ENCODE measurements at places on chromosomes 13 and 19.

DNA sequence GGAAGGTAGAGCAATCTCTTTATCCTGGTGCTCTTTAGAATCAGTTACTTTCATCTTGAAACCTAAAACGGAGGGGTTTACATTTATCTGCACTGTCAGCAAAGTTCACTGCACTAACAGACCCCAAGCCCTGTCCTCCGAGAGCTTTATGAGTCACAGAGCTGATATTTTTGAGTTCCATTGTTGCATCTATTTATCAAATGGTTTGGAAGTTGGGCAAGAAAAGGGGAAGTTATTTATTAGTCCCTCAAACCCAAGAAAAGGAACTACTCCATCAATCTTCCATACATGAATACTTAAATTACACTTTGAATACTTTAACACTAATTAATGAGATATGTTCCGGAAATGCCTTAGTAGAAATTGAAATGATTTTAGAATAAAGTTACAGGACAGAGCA, 55.5 kb downstream of the EDNRB start:
- no peak for DNase-seq

DNA sequence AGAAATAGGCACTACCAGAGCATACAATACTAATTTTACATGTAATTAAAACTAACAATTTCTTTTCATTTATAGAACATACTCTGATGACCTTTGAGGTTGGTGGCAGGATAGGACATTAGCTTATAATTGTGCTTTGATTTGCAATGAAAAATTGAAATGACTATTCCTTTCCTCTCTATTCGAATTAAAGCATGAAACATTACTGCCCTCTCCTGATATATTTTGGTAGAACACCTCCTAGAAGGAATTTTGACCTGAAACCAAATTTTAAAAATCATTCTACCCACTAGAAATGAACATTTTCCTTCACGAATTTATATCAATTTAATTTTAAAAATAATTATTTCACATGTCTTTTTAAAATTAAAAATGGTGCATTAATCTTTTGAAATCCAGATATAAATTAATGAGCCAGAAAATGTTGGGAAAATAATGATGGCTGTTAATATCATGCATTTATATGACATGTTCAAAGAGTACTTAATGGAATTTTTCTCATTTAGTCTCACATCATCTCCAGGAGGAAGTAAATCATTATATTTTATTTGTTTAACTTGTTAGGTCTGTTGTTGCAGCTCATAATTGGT, 556.3 kb upstream of the ARGLU1 start:
- DNase-seq, result no peak

DNA sequence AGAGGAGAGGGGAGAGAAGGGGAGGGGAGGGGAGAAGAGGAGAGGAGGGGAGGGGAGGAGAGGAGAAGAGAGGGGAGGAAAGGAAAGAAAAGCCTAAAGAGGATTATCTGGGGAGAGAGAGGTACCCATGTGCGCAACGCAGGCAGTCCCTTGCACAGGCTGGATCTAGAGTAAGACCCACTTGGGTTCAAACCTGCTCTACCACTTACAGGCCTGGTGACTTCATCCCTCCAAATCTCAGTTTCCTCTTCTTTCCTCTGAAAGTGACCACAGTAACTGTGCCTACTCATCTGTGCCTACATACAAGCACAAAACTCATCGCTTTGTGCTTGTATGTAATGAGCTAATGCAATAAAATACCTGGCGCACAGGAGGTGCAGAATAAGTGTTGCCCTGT, 732 bp upstream of the MAP1S start:
- DNase-seq, result no peak

- DNase-seq, result peak; percentile 87
These were observed 21.1 kb upstream of the OR10H1 start for GRCh38 chr19:15836330-15837220.

DNA sequence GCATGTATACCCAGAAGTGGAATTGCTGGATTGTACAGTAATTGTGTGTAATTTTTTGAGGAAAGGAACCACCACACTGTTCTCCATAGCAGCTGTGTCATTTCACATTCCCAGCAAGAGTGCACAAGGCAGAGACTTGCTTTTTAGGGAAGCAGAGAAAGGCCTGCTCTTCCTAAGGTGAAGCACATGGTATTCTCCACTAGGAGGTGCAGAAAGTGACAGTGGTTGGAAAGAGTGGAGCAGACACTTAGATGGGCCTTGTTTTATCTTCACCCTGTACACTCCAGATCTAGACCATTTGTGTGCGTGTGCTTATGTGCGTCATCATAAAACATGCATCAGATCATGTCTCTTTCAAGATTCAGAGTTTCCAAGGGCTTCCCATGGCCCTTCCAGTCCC, 35.0 kb downstream of the FAM124A start:
- no peak for DNase-seq

- no peak for DNase-seq
These were observed 8.8 kb upstream of the CACNG6 start for GRCh38 chr19:53982611-53983010.

- no peak for DNase-seq
These were observed 147.2 kb upstream of the ZNF507 start for GRCh38 chr19:32197896-32198882.

DNA sequence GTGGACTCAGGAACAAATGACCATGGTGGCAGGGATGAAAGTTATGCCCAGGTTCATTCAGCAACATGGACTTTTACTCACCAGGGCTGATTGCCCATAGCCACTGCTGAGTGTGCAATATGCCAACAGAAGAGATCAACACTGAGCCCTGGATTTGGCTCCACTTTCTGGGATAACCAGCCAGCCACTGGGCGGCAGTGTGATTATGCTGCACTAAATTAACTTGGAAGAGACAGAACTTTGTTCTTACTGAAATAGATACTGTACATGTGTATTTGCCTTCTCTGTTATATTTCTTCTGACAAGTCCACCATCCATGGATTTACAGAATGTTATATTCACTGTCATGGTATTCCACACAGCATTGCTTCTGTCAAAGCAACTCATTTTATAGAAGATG, 257.4 kb downstream of the TDRD3 start:
- no peak for DNase-seq

- no peak for DNase-seq
These were observed 462.1 kb downstream of the OLFM4 start for GRCh38 chr13:53490752-53491151.

- DNase-seq, result no peak
These were observed 10.1 kb downstream of the KASH5 start for GRCh38 chr19:49398001-49398615.

DNA sequence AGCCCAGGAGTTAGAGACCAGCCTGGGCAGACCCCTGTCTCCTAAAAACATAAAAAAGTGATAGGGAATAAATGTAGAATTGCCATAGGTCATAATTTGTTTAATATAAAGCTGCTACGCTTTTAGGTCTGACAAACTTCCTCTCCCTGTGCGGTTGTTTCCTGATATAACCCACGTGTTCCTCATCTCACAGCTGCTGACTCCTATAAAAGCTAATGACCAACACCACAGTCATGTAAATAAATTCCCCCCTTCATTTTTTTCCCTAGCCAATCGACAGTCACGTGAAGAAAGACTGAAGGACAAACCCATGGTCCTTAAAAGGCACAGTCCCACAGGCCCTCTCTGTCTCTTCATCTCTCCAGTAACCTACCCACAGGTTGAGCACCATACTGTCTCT, 27.5 kb downstream of the ZNF266 start:
- no peak for DNase-seq

- no peak for DNase-seq
These were observed 17.1 kb downstream of the NUMBL start for GRCh38 chr19:40673397-40673796.

GRCh38 chr13:113998781-113999617, 25.1 kb upstream of the C13orf46 start:
- no peak for DNase-seq

DNA sequence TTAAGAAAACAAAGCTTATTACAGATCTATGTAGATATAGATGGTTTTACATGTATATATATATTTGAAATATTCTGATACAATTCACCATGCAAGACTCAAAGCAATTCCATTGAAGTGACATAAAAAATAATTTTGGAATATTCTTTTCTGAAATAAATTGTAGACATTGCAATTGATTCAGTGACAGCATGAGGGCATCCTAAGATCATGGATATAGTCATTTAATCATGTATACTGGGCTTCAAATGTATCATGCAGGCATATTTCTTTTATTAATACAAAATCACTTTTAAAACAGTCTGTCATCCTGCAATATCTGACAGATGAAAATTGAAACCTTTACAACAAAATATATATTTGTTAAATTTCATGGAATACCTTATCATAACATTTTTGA, 286.7 kb upstream of the SLITRK6 start:
- no peak for DNase-seq

DNA sequence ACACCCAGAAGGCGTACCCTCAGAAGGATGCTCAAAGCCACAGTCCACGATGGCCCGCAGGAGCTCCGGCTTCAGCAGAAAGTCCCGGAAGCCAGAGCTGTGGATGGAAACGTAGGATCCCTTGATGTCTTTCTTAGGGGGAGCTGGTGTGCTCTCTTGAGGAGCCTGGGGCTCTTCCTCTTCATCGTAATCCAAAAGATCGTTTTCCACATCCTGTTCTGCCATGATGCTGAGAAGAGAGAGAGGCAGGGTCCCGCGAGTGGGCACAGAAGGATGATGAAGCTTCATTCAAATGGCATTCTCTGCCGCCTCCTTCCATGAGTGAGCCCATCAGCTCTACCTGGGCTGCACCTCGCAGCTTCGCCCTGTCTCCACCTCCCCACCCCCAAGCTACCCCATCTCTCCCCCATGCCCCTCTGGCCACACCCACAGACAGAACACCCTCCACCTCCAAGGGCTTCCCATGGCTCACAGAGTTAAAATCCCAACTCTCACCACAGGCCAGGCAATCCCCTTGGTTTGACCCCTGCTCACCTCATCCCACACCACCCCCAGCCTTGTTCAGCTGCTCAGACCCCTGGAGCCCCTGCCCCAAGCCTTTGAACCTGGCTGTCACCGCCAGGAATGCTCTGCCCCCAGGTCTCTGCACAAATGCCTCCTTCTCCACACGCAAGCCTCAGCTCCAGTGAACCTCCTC, 6.0 kb downstream of the DDX39A start:
- no peak for DNase-seq

DNA sequence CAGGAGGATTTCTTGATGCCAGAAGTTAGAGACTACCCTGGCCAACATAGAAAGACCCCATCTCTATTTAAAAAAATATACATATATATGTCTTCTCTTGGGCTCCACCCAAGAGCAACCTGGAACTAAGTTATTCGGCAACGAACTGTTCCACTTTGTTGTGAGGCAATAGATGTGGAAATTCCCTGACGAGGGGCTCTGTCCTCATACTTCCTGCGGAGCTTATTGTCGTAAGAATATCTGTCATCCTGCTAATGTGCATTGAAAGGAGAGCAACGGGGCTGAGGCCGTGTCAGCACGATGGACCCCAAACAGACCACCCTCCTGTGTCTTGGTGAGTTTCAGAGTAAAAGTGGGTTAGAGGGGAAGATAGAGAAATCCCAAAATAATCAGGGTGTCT, at the start of gene FCAR:
Gene FCAR (plus strand): TSS at position 246 of the 400 bp plus-strand sequence. CDS start 55 bp downstream, at position 301.
- DNase-seq, result no peak

- DNase-seq, result no peak
These were observed 256.8 kb downstream of the RBM26 start for GRCh38 chr13:79149210-79149609.

- DNase-seq, result no peak
These were observed 49.8 kb downstream of the ATP8A2 start for GRCh38 chr13:25421612-25422011.

GRCh38 chr13:37209621-37210580, 104.4 kb upstream of the CSNK1A1L start:
- DNase-seq, result no peak

- DNase-seq, result no peak
These were observed 13.2 kb downstream of the NUCB1 start for GRCh38 chr19:48913114-48913889.

DNA sequence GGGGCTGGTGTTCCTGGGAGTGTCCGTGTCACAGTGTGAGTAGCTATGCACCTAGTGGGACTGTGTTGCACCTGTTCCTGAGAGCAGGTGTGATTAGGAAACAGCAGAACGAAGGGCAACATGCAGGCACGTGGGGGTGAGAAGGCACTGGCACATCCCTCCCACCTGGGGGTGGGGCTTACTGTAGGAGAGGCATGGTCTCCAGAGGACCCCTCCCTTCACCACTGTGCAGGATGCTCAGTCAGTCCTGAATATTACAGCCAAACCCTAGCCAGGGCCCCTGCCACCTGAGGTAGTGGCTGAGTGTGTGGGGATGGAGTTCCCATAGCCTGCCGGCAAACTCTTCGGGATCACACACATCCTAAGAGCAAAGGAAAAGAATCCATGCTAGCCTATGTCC, 99.2 kb downstream of the ZDHHC20 start:
- DNase-seq, result no peak

DNA sequence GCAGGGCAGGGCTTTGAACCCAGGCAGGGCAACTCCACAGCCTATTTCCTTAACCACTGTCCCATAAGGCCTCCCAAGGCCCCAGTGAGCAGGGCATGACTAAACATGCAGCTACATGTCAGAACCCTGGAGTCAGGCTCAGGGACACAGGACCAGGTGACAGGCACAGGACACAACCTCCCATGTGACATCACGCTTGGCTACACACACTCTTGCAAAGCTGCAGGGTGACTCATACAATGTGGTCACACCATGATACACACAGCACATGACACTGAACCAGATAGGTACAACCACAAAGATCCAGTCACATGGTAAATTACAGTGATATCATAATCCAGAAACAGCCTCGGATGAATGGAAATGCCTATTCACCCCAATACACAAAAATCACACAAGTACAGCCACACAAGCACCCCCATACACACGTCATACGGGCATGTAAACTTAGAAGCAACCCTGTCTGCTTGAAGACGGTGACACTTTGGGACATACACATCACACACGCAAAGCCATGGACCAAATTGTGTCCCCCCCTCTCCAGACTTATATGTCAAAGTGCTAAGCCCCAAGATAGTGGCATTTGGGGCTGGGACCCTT, 14.5 kb downstream of the KLK4 start:
- no peak for DNase-seq

DNA sequence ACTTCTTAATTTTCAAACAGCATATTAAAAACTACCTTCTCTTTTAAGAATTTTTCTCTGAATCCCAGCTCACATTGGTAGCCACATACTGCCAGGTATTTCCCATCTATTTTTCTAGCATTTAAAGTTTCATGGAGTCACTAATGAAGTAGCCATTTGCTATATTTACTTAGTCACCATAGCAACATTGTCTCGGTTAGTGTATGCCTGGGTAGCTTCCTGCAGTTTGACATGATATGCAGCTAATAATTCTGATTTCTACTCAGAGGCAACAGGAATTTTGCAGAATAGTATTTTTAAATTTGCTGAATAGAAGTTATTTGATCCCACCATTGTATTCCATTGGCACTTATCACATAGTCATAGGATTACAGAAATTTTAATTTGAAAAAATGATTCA, 30.9 kb upstream of the KCTD4 start:
- no peak for DNase-seq

GRCh38 chr19:55086730-55087541, 11.3 kb downstream of the EPS8L1 start:
- no peak for DNase-seq

- no peak for DNase-seq
These were observed 646.3 kb upstream of the SLITRK1 start for GRCh38 chr13:84528408-84529070.

- no peak for DNase-seq
These were observed 486.5 kb upstream of the KLF12 start for GRCh38 chr13:74620711-74621110.

GRCh38 chr19:41570179-41570578, 5.8 kb upstream of the CEACAM21 start:
- DNase-seq, result no peak

Data from stimulated activated CD8-positive, alpha-beta memory T cell treated with anti-CD3 and anti-CD28 coated beads, Interleukin-12 subunit alpha, Interleukin-12 subunit beta, amount 100 ng/mL, for 4 hours (primary cell).